ENCODE measurements at places on chromosomes 3 and 15.

- no peak for DNase-seq
Measured at GRCh38 chr15:89528757-89529352, 32.5 kb upstream of the RHCG start.

- DNase-seq, result no peak
Measured at GRCh38 chr3:194860725-194861124, 175.0 kb downstream of the FAM43A start.

DNA sequence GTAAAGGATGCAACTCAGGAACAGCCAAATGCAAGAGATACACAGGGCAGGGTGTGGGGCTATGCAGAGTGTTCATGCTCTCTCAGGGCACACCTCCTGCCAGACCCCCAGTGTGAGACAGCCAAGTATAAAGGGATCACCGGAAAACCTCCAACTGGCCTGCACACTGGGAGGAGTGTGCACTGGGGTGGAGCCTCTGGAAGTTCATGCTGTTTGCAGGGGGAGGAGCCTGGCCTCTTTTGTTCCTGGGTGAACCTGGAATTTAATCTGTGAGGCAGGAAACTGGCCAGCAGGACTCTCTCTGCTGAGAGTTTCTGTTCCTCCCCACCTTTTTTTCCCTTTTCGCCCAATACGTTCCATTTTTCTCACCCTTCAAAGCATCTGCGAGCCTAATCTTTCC lies 204.1 kb downstream of the WNT5A start:
- DNase-seq, result no peak

DNA sequence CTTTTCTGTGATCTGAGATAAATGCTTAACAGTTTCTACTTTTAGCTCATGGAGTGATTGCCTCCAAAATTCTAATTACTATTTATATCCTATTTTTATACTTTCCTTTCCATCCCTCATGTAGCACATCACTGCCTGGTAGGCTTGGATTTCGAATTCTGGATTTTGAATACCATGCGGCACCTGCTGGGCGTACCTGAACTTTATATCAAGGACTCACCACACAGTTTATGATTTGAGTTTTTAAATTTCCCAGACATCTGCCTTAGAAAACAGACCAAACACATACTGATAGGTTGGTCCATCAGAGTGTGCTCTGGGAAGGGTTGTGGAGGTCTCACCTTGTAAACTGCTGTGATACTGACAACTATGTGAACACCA lies 6.4 kb downstream of the TRAK1 start:
- DNase-seq, result no peak

DNA sequence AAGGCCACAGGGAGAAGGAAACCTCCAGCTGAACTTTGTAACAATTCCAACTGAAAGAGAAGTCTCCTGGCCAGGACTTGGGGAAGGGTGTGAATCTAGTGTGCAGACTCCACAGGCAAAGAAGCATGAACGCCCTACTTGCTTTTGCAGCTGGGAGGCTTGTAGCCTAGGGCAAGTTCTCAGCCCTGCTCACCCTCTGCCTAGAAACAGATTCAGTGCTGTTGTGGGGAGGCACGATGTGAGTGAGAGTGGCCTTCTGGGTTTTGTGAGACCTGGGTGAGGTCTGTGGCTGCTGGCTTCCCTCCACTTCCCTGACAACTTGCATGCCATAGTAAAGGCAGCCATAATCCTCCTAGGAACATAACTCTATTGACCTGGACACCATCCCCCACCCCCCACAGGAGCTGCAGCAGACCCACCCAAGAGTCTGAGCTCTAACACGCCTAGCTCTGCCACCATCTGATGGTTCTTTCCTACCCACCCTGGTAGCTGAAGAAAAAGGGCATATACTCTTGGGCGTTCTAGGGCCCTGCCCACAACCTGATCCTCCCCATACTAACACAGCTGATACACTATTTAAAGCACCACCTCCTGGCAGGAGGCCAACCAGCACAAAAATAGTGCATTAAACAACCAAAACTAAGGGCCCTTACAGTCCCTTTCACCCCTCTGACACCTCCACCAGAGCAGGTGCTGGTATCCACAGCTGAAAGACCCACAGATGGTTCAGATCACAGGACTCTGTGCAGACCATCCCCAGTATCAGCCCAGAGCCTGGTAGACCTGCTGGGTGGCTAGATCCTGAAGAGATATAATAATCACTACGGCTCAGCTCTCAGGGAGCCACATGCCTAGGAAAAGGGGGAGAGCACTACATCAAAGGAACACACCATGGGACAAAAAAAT lies 426.5 kb downstream of the IGSF11 start:
- DNase-seq, result no peak

- DNase-seq, result no peak
Measured at GRCh38 chr3:126996905-126997304, 14.0 kb downstream of the PLXNA1 start.

GRCh38 chr3:55000546-55000945 lies 72.7 kb upstream of the LRTM1 start:
- peak; percentile 46 for DNase-seq

DNA sequence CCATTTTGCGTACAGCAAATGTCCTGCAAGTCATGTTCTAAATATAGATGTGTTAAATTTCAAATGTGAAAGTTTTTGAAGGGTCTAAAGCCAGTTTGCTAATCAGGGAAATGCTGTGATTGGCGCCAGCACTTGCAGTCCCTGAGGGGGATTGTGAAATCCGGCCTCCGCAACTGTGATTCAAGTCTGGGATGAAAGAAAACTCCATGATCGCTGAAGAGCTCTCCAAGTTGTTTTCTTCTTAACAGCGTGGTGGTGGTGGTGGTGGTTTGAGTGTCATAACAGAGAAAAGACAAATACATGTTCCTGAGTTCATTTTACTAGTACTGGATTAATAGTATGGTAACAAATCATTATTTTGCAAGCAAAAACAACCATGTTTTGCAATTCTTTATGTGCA lies 51.8 kb downstream of the MITF start:
- peak; percentile 25 for DNase-seq

DNA sequence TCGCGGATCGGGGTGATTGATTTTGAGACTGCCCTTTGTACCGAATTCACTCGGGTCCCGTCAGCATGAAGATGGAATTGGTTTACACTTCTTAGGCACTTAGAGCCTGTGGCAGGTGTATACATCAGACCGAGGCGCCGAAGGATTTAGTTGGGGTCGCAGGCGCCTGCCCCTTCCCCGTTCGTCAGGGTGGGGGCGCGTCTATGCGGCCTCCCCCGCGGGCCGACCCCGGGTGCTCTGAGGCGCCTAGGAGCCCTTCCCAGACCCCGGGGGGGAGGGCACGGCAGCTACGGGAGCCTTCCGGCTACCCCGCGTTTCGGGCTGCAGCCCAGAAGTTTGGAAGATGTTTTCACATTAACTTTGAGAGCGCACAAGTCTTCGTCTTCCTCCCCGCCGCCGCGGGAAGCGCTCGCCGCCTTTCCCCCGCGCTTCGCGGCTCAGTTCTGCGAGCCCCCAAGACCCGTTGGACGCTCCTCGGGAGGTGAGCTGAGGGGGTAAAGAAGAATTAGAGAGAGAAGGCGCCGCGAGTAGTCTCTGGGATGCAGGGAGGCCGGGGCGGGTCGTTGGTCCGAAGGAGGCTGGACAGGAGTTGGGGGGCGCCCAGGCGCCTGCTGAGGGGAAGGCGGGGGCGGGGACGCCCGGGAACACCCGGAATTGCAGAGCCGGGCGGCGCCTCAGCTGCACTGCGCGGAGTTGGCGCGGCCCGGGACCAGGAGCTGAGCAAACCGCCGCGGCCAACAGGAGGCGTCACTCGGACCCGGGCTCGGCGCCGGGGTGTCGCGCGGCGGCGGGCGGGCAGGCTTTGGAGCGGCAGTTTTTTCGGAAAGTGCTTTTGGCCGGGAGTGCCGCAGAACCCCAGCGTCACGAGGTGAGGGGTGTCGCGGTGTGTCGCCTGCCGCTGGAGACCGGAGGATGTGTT lies 780 bp downstream of the TIPARP start:
- DNase-seq, result peak; percentile 14

DNA sequence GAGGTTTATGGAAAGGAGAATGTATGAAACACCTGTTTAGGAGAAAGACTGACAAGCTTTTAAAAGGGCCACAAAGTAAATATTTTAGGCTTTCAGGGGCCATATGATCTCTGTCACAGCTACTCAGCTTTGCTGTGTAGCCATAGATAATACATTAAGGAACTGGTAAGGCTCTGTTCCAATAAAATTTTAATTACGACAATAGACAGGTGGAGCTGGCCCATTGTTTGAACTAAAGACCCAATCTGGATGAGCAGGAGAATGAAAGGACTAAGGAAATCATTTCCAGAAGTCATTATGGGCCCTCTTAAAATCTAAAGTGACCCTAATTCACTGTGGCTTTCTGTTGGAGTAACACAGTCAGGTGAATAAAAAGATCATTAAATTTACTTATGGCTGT lies 48.5 kb upstream of the SLC12A8 start:
- no peak for DNase-seq

GRCh38 chr3:132285620-132285945 lies 31.6 kb upstream of the ACP3 start:
- no peak for DNase-seq

GRCh38 chr3:184405075-184406030 lies 25.5 kb downstream of the CHRD start:
- no peak for DNase-seq

- no peak for DNase-seq
Measured at GRCh38 chr3:26091096-26091495, 301.2 kb downstream of the OXSM start.

- no peak for DNase-seq
Measured at GRCh38 chr3:69531576-69532546, 146.0 kb upstream of the FRMD4B start.

GRCh38 chr3:35336601-35337000 lies 302.7 kb upstream of the ARPP21 start:
- no peak for DNase-seq

GRCh38 chr15:92883163-92883875 lies 16.8 kb upstream of the CHD2 start:
- DNase-seq, result peak; percentile 25

GRCh38 chr3:19885468-19885867 lies 48.5 kb downstream of the EFHB start:
- DNase-seq, result peak; percentile 21

GRCh38 chr15:46174122-46174521 lies 539.3 kb downstream of the SQOR start:
- peak; percentile 93 for DNase-seq

GRCh38 chr3:72204452-72204851 lies 419.5 kb upstream of the PROK2 start:
- DNase-seq, result no peak

GRCh38 chr3:122893282-122893681 lies 98.4 kb downstream of the SLC49A4 start:
- no peak for DNase-seq

DNA sequence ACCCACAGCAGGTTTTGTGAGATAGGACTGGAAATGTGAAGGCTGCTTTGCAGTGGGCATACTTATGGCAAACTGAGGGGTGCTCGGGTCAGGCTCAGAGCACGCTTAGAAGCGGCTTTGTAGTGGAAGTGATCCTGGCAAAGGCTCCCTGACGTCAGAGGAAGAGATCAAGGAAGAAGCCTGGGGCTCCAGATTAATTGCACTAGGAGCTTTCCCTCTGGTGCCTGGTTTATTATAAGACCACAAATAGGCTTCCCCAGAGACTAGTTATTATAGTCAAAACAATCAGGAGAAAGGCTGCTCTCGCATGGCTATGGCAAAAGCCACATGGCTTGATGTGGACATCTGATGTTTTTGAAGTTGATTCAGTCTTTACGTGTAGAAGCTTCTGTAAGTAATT lies 515.1 kb downstream of the GABRG3 start:
- DNase-seq, result no peak

DNA sequence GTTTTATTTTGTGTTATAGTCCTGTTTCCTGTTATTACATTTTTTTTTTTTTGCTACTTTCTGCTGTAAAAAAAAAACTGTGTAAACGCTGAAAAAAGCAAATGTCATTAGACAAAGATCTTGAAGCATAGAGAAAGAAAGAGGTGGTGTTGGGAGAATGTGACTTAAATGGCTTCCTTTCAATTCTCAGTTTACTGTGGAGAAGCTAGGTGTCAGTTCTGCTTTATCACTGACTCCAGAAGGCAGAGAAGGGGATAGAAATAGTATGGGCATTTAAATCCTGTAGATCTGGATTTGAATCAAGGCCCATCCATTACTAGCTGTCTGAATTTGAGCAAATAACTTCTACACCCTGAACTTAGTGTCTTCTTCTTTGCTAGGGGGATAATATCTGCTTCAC lies 23.0 kb downstream of the PPM1L start:
- peak; percentile 17 for DNase-seq

DNA sequence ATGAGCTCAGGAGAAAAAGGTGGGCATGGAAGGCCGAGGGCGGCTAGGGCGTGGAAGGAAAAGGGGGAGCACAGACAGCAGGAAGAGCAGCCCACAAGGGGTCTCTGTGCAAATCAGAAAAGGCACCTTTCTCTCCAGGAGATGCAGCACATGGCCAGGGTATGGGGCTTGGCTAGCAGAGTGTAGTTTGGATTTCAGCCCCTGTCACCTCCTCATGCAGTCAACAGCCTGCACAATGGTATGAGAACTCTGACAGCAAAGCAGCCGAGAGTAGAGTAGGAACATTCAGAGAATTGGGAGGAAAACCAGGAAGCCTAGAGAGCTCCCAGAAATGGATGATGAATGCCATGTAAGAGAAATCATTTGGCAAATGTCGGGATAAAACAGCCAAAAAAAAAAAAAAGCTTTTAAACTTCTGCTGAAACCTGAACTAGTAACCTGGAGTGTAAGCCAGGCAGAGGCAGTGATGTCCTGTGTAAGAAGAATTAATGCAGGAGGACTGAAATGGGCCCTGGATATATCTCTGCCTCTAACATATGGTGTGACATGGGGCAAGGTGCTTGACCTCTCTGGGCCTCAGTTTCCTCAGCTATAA lies 25.7 kb downstream of the FSTL1 start:
- DNase-seq, result no peak

DNA sequence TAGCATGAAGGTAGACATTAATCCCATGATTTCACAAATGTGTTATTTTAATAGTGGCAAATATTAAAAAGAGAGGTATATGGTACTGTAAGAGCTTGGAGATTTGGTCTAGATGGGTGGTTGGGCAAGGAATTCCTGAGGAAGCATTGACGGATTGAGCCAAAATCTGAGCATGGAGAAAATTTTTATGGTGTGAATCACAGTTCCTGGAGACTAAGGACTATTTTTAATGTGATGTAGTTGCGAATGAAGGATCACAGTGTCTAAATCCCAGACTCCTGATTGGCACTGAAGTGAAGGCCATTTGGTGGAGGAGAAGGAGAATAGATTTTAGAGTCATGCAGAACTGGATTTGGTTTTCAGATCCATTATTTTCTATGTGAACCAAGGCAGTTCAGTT lies 188.7 kb upstream of the FEZF2 start:
- DNase-seq, result no peak

GRCh38 chr3:148128136-148128535 lies 569.6 kb upstream of the AGTR1 start:
- no peak for DNase-seq

- no peak for DNase-seq
Measured at GRCh38 chr3:9203317-9203716, 46.1 kb downstream of the SRGAP3 start.

- no peak for DNase-seq
Measured at GRCh38 chr3:49601358-49602048, 47.2 kb downstream of the BSN start.
